ENCODE measurements at places on chromosomes 5 and 9.

GRCh38 chr9:134913041-134913712, 4.5 kb downstream of the FCN1 start:
- DNase-seq, result no peak

GRCh38 chr5:45508135-45508534, 188.0 kb downstream of the HCN1 start:
- DNase-seq, result no peak

GRCh38 chr5:127536687-127537086, 19.2 kb downstream of the PRRC1 start:
- DNase-seq, result no peak

DNA sequence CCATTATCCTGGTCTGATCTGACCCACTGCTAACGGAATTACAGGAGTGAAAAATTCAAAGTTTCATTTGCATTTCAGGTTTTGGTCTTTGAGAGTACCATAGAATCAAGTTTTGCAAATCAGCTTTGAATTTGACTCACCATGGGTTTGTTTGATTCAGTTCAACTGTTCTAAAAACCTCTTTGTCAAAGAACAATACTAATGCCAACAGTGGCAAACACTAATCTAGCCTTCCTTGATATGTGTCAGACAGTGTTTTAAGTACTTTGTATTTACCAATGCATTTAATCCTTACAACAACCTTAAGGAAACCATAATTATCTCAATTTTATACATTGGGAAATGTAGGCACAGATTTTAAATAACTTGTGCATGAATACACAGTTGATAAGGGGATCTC, 10.1 kb upstream of the FSD1L start:
- no peak for DNase-seq

GRCh38 chr9:9410736-9411135, 1202.1 kb downstream of the PTPRD start:
- no peak for DNase-seq
